CD8-positive, alpha-beta memory T cell (primary cell): ENCODE measurements at places on chromosomes 4 and X. TPM values are rescaled to one million over a fixed set of nuclear protein-coding genes. Genes with fewer than 3 reads are reported as not detected.

Gene TMEM154
- 11.5 TPM for total RNA-seq

- DNase-seq, result no peak
- no peaks in the 10 kb centered on the region for H3K27me3 ChIP-seq
- no peak overlapping the region for H3K27ac ChIP-seq
- H3K4me1 ChIP-seq, result no peaks in the 10 kb centered on the region
These were observed 73.2 kb downstream of the SLC34A2 start for GRCh38 chr4:25728886-25729285.

DNA sequence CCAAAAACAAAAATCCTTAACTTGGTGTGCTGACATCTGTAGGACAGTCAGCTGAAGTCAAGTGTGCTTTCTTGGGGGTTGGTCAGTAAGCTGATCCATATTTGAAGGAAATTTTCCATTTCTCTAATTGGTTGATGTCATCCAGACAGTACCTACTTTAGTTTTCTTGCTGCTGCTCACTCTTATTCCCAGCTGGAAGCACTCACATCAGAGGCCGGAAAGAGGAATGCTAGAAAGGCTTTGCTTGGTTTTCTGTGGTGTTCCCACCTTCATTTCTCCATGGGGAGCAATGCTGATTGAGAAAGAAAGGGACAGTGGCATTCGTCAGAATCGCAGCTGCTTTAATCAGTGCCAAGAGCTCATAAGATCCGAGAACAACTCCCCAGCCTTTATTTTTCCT lies 227.0 kb downstream of the C4orf33 start:
- no peaks in the 10 kb centered on the region for H3K27me3 ChIP-seq
- H3K4me1 ChIP-seq, result no peaks in the 10 kb centered on the region
- no peak overlapping the region for H3K27ac ChIP-seq

- no peak for DNase-seq
- no peak overlapping the region for H3K27ac ChIP-seq
- H3K4me1 ChIP-seq, result no peaks in the 10 kb centered on the region
- no peaks in the 10 kb centered on the region for H3K36me3 ChIP-seq
These were observed 21.1 kb downstream of the KLHL5 start for GRCh38 chr4:39083164-39083563.

DNA sequence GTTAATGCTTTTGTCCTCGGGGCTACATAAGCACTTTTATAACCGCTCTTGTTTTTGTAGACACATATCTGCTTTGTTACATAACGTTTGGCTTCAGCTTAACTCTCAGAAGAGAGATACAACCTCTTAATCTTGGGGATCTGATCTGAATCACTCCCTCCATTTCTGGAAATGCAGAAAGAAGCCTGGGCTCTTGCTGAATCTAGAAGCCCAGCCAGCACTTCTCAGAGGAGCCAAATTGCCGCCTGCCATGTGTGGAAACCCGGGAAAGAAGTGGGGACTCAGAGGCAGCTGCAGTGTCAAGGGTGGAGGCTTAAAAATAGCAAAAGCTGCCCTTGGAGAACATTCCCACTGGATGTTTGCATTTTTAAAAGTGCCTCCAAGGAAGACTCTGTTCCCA lies 69.3 kb upstream of the LDB2 start:
- no peak overlapping the region for H3K27ac ChIP-seq
- H3K27me3 ChIP-seq, result no peaks in the 10 kb centered on the region
- H3K4me1 ChIP-seq, result no peaks in the 10 kb centered on the region
- no peaks in the 10 kb centered on the region for H3K36me3 ChIP-seq

Gene SMIM9
- not detected for total RNA-seq

- DNase-seq, result no peak
- H3K4me1 ChIP-seq, result no peaks in the 10 kb centered on the region
- H3K36me3 ChIP-seq, result no peaks in the 10 kb centered on the region
- no peak overlapping the region for H3K4me3 ChIP-seq
These were observed 68.0 kb upstream of the MAGEA10 start for GRCh38 chrX:152206426-152206825.

GRCh38 chr4:173051716-173052115 lies 116.9 kb upstream of the GALNT7 start:
- H3K4me1 ChIP-seq, result no peaks in the 10 kb centered on the region
- no peak overlapping the region for H3K4me3 ChIP-seq
- H3K36me3 ChIP-seq, result no peaks in the 10 kb centered on the region
- no peak for DNase-seq

Gene HERC5
- total RNA-seq, result 8.3 TPM

Gene IL1RAPL1
- total RNA-seq, result not detected

GRCh38 chrX:153727123-153727931 lies 2.7 kb downstream of the ABCD1 start:
- H3K36me3 ChIP-seq, result no peaks in the 10 kb centered on the region
- no peak overlapping the region for H3K4me3 ChIP-seq
- H3K4me1 ChIP-seq, result peaks cover 17% of the 10 kb centered on the region
- H3K27ac ChIP-seq, result peak overlapping the region; percentile 61

DNA sequence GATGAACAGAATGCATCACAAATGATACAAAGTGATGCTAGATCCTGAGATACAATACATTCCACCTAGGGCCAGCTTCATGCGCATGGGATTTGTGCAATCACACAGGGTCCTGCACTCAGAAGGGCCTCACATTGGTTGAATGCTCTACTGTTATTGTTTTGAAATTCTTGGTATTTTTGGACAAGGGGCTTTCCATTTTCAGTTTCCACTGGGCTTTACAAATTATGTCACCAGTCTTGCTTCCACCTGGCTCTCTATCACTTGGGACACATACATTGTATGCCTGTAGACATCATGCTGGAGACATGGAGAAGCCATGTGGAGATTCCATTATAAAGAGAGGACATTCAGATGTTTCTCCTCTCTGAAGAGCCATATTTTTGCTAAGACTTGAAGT lies 155.8 kb downstream of the NAA11 start:
- H3K36me3 ChIP-seq, result no peaks in the 10 kb centered on the region
- DNase-seq, result no peak
- H3K27ac ChIP-seq, result no peak overlapping the region
- no peaks in the 10 kb centered on the region for H3K4me1 ChIP-seq

- H3K4me3 ChIP-seq, result no peak overlapping the region
- no peak for DNase-seq
- H3K4me1 ChIP-seq, result no peaks in the 10 kb centered on the region
- H3K36me3 ChIP-seq, result no peaks in the 10 kb centered on the region
These were observed 203.2 kb upstream of the MBNL3 start for GRCh38 chrX:132692066-132692465.

GRCh38 chr4:77007358-77008230 lies 58.0 kb downstream of the SEPTIN11 start:
- no peaks in the 10 kb centered on the region for H3K36me3 ChIP-seq
- no peak overlapping the region for H3K27ac ChIP-seq
- H3K4me1 ChIP-seq, result peaks cover 42% of the 10 kb centered on the region
- no peak for DNase-seq

- no peak for DNase-seq
- H3K36me3 ChIP-seq, result no peaks in the 10 kb centered on the region
- peaks cover 2% of the 10 kb centered on the region for H3K27me3 ChIP-seq
- peaks cover under 1% of the 10 kb centered on the region for H3K4me1 ChIP-seq
- H3K4me3 ChIP-seq, result no peak overlapping the region
- no peak overlapping the region for H3K27ac ChIP-seq
These were observed 841 bp upstream of the FRMPD3 start for GRCh38 chrX:107448625-107448997.

Gene EDA
- 0.53 TPM for total RNA-seq

- peaks cover 7% of the 10 kb centered on the region for H3K4me1 ChIP-seq
- H3K36me3 ChIP-seq, result no peaks in the 10 kb centered on the region
- DNase-seq, result no peak
- no peak overlapping the region for H3K4me3 ChIP-seq
- H3K27ac ChIP-seq, result no peak overlapping the region
These were observed 25.1 kb downstream of the OCRL start for GRCh38 chrX:129565046-129565650.

Gene MAOB
- not detected for total RNA-seq

- no peak overlapping the region for H3K4me3 ChIP-seq
- no peaks in the 10 kb centered on the region for H3K36me3 ChIP-seq
- no peak overlapping the region for H3K27ac ChIP-seq
These were observed 227.7 kb upstream of the GPRIN3 start for GRCh38 chr4:89535251-89535650.

- H3K4me1 ChIP-seq, result peaks cover 66% of the 10 kb centered on the region
- H3K4me3 ChIP-seq, result peak overlapping the region; percentile 56
- H3K27ac ChIP-seq, result peak overlapping the region; percentile 31
These were observed 2.8 kb downstream of the PPP1R3F start for GRCh38 chrX:49272421-49272820.

- H3K4me3 ChIP-seq, result no peak overlapping the region
- H3K4me1 ChIP-seq, result no peaks in the 10 kb centered on the region
- no peak for DNase-seq
- no peaks in the 10 kb centered on the region for H3K36me3 ChIP-seq
- H3K27me3 ChIP-seq, result no peaks in the 10 kb centered on the region
These were observed 262.4 kb downstream of the MID1IP1 start for GRCh38 chrX:39063702-39064101.
